ENCODE measurements at places on chromosomes 5 and 9.

GRCh38 chr5:54869691-54870090, 115.7 kb downstream of the ESM1 start:
- no peak for DNase-seq

- no peak for DNase-seq
Observed at GRCh38 chr9:84059936-84060335, 79.3 kb downstream of the RMI1 start.

GRCh38 chr5:132422720-132423437, 53.4 kb downstream of the SLC22A5 start:
- no peak for DNase-seq

- DNase-seq = no peak
Observed at GRCh38 chr5:76610196-76610595, 13.0 kb downstream of the F2RL2 start.

GRCh38 chr9:26175264-26175663, 497.0 kb upstream of the TUSC1 start:
- no peak for DNase-seq

DNA sequence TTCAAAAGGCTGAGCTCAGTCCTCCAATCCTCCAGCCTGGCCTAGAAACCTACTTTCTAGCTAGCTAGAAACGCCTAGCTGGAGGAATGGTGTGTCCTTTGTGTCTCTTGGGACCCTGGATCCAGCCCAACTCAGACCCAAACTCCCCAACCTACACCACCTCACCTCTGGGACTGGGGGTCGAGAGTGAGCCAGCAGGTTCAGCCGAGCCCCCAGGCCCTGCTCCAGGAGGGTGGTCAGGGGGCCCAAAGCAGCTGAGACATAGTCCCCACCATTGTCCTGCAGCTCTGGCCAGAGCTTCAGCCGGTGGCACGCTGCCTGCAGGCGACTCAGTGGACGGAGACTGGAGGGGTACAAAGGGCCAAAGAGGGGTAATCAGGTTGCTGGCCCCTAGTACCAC, 6.2 kb downstream of the NOL6 start:
- DNase-seq = no peak

Measured in activated CD4-positive, CD25-positive, alpha-beta regulatory T cell (primary cell).